Spinal cord (tissue), 10 donors: ENCODE measurements at places on chromosomes 2 and 18.

- DNase-seq: no peak
Measured at GRCh38 chr2:156601855-156602551, 165.8 kb downstream of the GPD2 start.

- DNase-seq: peak; percentile 15
Measured at GRCh38 chr2:36663851-36664695, 32.4 kb upstream of the VIT start.

DNA sequence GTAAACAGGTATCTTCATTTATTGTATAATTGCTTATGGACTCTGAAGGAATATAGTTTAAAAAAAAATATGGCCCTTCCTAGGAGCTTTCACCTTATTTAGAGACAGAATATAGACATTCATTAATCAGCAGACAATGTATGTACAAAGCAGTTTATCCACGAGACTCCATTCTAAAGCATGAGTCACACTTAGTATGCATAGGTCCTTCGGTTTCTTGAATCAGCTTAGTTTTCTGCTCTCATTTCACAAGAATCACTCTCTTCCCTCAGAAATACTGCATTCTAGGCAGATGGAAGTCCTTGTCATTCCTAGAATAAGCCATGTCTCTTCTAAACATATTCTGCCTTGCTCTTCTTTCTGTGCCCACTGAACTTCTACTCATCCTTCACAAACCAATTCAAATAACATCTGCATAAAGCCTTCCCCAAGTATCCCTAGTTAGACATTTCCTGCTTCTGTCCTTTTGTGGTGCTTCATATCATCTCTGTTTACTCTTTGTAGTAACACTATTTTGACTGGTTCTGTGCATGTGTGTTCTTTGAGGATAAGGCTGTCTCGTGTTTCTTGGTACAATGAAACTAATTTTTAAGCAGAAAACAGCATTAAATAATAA lies 84.5 kb downstream of the PTRHD1 start:
- DNase-seq: no peak

DNA sequence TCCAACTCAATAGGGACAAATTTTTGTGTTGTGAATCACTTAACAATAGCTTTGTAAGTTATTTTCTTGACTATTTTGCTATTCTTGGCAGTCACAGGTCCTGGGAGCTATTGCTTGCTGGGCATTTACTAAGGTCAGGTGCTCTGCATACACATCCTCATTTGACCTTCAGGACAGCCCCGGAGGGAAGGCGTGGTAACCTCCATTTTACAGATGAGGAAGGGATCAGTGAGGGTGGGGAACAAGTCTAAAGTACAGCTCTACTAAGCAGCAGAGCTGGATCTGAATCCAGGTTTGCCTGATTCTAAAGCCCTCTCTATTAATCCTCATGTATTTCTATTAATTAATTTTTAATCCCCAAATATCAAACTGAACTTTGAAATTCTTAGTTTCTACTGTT lies 58.8 kb downstream of the PTPN2 start:
- DNase-seq: no peak
